ENCODE measurements at places on chromosomes 6 and 20.

GRCh38 chr6:146898069-146898887 is 299.5 kb downstream of the ADGB start:
- DNase-seq, result no peak

GRCh38 chr6:152273638-152274037 is 363.5 kb downstream of the SYNE1 start:
- DNase-seq, result no peak

- no peak for DNase-seq
Observed at GRCh38 chr20:64189530-64189966, 25.3 kb downstream of the MYT1 start.

- no peak for DNase-seq
Observed at GRCh38 chr6:39785281-39785680, 6.9 kb upstream of the DAAM2 start.

- no peak for DNase-seq
Observed at GRCh38 chr20:1872459-1873097, 22.6 kb upstream of the SIRPA start.

- no peak for DNase-seq
Observed at GRCh38 chr6:44524476-44525227, 137.1 kb downstream of the CDC5L start.

DNA sequence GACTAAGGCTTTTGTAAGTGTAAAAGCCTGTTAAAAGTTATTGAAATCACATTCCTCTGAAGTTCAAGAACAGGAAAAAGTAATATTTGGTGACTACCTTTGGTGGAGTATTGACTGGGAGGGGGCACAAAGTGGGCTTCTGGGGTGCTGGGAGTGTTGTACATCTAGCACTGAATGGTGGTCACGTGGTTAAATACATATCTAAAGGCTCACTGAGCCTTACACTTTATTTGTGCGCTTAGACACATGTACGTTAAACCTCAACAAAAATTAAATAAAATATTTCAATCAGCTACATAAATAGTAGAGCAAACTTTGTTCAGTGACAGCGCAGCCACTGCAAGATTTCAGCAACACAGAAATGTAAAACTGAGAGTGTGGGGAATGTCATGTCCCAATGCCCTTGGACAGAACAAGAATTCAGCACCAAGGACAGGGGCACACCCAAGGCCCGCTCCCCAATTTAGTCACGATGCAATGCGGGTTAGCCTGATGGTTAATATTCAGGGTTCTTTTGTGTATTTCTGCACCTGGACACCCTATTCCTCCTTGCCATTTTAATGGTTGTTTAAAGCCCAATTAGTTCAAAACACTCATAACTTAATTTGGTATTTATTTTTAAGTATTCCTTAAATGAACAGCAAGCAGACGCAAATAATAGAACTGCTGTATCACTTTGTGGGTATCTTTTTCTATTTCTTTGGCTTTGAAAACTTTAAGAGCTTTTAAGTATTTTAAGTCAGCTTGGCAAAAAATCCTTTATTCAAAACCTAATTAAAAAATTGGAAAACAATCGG is 37.4 kb downstream of the ANGPT4 start:
- DNase-seq, result no peak

DNA sequence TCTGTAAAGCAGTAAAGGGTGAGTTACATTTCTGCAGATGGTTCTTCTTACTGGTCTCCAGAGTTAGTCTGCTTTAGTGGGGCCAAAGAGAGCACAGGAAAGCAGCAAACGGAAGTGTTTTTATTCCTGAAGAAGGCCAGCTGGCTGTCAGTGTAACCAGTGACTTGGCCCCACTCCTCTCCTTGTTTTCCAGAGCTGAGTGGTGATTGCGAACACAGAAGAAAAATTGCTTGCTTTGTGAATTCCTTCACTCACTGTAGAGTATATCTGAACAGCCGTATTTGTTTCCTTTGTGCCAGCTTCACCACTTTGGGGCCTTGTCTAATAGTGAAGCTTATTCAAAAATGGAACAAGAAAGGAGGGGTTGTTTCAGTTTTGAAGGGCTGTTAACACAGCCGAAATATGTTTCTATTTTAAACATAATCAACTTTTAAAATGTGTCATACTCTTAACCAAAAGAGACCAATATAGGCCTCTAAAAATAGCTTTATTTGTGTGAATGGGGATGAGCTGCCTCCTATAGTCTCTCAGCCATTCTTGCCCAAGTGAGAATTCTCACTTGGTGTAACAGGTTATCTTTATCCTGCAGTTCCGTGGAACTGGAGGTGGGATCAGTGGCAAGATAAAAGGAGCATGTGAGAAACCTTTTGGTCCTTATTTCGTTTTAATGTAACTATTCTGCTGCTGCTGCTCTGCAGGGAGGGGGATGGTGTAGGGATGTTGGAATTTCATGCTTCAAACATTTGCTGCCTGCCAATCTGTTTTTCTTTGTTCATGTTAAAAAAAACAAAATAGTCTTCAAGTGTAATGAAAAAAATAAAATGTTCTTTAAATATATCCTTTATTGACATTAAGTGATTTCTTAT is 37.8 kb downstream of the ZC2HC1B start:
- no peak for DNase-seq

DNA sequence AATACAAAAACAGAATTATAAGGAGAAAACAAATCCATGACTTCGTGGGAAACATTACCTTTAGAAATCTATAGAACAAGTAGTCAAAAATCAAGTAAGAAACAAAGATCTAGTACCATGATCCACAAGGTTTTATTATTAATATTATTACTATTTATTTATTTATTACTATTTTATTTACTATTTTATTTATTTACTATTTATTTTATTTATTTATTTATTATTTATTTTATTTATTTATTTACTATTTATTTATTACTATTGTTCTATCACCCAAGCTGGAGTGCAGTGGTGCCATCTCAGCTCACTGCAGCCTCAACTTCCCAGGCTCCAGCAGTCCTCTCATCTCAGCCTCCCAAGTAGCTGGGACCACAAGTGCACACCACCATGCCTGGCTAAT is 13.5 kb upstream of the ELMO2 start:
- DNase-seq, result no peak

GRCh38 chr6:163554663-163555062 is 140.1 kb downstream of the QKI start:
- DNase-seq, result peak; percentile 37

GRCh38 chr6:35090734-35091133 is 50.4 kb downstream of the TCP11 start:
- no peak for DNase-seq

DNA sequence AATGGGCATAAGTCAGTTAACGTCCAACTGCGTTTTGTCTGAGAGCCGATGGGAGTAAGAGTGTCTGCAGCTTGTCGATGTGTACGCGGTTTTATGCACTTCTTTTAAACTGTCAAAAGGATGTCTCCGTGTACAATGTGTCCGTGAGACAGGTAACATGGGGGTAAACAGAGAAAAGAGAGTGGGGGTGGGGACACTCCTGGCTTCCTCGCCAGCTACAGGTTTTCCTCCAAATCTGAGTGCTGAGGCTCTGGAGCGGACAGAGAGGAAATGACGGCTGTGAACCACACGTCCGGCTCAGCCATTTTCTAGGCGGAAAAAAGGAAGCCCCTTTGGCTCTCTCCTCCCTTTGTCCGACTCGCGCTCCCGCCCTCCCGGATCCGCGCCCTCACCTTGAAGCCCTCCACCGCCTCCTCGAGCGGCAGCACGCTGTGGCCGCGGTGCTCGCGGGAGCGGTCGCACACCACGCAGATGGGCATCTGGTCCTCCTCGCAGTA is 916 bp downstream of the TRIM27 start:
- peak; percentile 20 for DNase-seq

All from stimulated activated CD4-positive, alpha-beta T cell treated with anti-CD3 and anti-CD28 coated beads, Interleukin-15, amount 100 ng/mL, for 1 hour (primary cell).